ENCODE measurements at places on chromosomes 3 and 15.

DNA sequence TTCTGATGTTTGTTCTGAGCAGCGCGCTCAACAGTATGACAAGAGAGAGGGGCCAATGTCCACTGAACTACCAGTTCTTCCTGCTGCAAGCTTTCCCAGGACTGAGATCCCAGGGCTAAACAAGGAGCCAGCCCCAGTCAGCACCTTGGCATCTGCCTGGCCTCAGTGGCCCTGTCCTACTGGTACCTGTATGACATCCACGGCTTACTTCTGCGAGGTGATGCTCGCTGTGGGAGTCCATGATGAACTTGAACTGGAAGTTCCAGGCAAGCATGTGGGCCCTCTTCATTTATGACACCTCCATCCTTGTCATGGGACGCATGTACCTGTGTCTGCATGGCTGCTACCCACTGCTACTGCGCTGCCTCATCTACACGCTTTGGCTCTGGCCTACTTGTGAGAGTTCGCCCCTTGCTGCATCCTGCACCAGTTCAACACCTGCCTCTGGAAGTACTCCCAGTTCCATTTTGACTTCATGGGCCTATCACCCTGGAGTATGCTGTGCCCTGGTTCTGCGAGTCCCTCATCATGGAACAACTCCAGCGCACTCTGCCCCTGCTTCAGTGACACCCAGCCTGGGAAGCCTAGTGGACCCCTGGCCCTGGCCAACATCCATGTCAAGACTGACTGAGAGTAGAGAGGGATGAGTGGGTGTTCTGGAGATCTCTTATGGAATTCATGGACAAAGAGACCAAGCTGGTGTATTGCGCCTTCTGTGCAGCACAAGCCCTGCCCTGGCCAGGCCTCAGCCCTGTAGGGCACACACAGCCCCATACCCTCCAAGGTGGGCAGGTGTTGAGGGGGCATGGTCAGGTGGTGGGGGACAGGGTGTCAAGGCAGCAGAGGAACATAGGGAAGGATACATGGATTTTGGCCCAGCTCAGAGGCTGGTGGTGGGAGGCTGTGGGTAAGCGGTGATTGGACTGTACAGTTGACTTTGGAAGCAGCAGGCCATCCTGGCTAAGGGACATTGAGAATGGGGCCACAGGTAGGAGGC lies 246.8 kb downstream of the NLGN1 start:
- DNase-seq: no peak

GRCh38 chr15:56053046-56053400 lies 59.6 kb upstream of the NEDD4 start:
- DNase-seq: no peak

DNA sequence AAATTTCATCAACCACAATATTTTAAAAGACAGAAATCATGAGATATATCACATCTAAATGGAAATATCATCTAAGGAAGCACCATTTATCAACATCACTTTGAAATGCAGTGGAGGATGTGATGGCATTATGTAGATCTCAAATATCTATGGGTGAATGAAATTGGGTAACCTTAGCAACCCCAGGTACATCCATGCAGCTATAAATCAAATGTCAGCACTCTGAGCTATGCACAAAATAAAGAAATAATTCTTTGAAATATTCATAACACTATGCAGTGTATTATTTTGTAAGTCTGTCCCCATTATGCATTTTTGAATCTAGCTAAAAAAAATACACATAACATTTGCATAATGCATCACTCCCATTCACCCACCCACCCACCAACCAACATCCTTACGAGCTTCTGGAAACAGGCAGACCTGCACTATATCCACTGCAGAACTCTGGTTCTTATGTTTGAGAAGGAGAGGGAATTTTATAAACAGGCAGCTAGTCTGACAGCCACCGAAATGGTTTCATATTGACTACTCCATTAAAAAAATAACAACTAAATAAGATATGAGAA lies 186.8 kb downstream of the SHOX2 start:
- no peak for DNase-seq

GRCh38 chr15:99682455-99682854 lies 50.8 kb downstream of the LYSMD4 start:
- DNase-seq: no peak

- DNase-seq: no peak
These were observed 24.7 kb upstream of the PRR23E start for GRCh38 chr3:127168271-127168670.

GRCh38 chr3:134829721-134830120 lies 34.7 kb downstream of the EPHB1 start:
- no peak for DNase-seq

DNA sequence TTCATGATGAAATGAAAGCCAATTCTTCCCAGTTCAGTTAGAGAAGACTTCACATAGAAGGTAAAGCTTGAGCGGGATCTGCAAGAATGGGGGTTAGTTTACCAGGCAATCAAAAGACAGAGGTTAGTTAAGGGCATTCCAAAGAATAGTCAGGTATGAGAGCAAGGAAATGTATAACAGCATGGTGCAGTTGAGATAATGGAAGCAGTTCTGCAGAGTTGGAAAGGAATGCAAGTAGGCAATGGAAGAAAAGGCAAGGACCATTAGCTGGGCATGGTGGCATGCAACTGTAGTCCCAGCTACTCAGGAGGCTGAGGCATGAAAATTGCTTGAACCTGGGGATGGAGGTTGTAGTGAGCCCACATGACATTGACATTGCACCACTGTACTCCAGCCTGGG lies 55.0 kb downstream of the LSAMP start:
- DNase-seq: no peak

DNA sequence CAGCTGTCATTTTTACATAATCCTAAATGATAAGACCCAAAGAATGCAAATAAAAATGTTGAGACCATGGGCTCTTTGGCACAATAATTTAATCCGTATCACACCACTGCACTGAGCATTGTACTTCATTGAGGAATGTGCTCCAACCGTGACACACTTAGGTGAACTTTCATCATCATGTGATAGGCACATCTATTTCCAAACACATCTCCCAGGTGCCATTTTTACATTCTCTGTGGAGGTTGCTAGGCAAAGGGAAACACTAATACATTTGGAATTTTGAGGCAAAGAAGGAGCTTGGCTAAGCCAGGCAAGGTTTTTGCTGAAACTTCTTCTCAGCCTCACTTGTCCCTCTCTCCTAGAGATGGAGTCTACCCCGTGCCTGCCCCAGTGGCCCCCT lies 68.7 kb downstream of the LRTM1 start:
- DNase-seq: no peak

DNA sequence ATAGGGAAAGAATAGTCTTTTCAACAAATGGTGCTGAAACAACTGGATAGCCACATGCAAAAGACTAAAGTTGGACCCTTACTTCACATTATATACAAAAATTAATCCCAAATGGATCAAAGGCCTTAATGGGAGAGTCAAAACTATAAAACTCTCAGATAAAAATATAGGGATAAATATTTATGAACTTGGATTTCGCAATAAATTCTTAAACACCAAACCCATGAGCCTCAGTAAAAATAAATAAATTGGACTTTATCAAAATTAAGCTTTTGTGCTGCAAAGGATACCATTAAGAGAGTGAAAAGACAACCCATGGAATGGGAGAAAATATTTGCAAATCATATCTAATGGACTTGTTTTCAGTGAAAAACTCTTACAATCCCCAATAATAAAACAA lies 18.7 kb upstream of the TOP2B start:
- no peak for DNase-seq

DNA sequence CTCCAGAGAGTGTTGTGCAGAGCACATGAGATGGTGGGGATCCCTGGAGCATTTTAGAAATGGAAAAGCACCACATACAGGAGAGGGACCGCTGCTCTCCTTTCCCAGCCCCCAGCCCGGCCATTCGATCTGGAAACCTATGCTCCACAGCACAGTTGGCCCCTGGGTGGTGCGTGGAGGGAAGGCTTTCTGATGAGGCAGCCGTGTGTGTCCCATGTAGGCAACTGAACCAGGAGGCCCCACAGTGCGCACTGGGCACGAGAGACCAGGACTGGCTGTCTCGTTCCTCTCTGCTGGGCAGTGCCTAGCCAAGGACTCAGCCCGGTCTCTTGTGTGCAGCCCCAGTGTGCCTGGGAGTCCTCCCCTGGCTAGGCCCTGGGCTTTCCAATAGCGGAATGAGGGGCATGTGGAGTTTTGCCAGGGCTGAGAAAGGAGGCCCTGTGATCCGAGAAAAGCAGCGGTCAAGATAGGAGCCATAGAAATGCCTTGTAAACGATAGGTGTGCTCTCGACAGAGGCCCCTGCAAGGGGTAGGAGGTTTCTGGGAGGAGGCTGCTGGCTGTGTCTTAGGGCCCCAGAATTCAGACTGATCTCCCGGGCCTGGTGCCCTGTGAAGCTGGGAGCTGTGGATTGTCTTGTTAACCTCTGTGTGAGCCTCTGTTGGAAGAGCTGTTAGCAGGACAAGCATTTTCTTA lies 39.0 kb downstream of the CHDH start:
- no peak for DNase-seq

DNA sequence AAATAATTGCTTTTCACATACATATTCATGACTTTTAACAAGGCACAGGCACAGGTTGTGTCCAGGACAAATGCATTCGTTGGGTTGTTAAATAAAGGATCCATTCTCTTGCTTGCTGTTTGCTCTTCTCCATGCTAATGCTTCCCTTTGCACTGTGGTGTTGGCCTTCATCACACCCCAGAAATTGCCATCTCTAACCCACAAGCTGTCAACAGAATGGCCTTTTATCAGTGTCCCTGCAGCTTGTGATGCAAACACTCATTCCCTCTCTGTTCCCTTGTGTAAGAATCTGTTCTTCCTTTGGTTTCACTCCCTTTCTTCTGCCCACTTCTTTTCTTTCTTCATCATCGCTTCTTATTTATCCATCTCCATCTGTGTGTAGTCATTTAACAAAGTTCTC lies 72.2 kb downstream of the SLC7A14 start:
- no peak for DNase-seq

DNA sequence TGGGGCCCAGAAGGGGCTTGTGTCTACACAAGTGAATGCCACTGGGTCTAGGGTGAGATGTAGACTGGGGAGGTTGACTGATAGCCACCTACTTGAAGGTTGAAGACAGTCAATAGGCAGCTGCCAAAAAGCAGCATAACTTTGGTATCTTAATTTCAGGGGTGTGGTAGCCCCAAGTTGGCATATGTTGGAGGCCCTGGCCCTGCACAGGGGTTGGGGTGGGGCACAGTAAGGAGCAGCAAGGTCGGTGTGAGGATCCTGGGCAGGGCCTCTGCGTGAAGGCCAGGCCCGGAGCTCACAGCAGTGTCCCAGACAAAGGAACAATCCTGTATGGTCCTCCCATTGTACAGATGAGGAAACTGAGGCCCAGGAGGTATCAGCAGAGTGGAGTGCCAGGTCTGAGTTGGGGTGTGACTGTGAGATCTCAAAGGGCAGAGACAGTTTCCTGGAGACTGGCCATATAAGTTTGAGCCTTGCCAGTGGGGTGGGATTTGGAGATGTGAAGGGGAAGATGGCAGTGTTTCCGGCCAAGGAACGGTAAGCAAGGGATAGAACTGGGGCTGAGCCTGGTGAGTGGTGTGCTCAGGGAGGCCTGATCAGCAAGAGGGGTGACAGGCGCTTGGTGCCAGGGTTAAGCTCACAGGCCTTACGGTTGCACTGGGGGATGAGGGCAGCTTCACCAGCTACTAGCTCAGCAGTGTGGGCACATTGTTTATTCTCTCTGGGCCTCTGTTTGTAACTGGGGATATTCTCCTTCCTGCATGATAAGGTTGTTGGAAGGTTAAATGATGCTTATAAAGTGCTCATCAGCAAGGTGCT lies 1.7 kb downstream of the KLHL40 start:
- no peak for DNase-seq

GRCh38 chr3:198107840-198108734 lies 148.1 kb downstream of the LMLN start:
- no peak for DNase-seq

- DNase-seq: no peak
These were observed 66.1 kb upstream of the CHMP2B start for GRCh38 chr3:87161013-87161412.

- DNase-seq: no peak
These were observed 219.3 kb upstream of the TTC14 start for GRCh38 chr3:180382638-180383180.

DNA sequence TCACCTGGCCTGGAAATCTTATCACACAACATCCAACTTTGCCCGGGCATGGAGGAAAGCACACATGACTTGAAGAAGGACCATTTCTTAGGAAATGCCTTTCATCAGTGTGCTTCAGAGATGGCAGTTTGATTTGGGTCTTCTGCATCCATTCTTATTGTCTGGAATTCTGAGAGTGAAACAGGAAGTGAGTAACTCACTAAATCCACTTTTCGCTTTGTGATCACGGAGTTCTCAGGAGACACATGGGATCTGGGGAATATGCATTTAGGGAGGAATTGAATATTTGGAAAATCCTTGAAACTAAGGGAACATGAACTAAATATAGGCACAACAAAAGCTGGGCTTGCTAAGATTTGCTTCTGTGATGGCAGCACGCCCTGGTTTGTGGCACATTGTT lies 212.5 kb upstream of the FEZF2 start:
- DNase-seq: no peak

DNA sequence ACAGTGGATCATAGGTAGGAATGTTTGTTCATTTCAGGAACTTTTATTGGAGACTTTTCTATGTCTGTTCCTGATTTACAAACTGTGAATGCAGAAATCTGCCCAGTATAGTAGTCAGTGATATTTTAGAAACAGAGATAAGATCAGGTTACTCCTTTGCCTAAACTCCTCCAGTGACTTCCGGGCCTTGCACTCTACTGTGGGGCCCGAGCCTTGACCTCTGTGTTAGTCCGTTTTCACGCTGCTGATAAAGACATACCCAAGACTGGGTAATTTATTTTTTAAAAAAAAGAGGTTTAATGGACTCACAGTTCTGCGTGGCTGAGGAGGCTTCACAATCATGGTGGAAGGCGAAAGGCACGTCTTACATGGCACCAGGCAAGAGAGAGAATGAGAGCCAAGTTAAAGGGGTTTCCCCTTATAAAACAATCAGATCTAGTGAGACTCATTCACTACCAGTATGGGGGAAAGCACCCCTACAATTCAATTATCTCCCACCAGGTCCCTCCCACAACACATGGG lies 127.1 kb downstream of the DNAJB8 start:
- no peak for DNase-seq

GRCh38 chr3:101809178-101810021 lies 30.4 kb downstream of the NXPE3 start:
- peak; percentile 59 for DNase-seq

DNA sequence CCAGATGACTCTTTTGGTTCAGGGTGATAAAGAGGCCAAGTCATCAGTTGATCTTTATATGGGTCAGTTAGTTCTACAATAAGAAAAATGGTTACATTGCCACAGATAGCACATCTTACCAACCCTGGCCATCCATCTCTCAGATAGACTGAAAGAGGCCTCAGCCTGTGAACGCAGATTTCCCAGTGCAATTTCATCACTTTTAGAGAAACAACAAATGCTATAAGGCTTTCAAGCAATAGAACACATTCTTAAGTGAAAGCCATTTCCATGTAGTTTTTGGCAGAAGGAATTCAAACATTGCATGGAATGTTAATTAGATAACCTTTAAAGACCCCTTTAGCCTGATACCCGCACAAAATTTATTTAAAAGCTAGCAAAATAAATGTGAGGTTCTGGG lies 200.6 kb upstream of the ZBTB20 start:
- no peak for DNase-seq

GRCh38 chr15:78364233-78364632 lies 24.1 kb downstream of the CRABP1 start:
- no peak for DNase-seq

Measured in CD4-positive, alpha-beta T cell treated with Interleukin-6 for 4 hours (primary cell).